ENCODE measurements at places on chromosomes 2 and 18.

- no peak for DNase-seq
These were observed 34.9 kb upstream of the ATP8B1 start for GRCh38 chr18:57837917-57838548.

DNA sequence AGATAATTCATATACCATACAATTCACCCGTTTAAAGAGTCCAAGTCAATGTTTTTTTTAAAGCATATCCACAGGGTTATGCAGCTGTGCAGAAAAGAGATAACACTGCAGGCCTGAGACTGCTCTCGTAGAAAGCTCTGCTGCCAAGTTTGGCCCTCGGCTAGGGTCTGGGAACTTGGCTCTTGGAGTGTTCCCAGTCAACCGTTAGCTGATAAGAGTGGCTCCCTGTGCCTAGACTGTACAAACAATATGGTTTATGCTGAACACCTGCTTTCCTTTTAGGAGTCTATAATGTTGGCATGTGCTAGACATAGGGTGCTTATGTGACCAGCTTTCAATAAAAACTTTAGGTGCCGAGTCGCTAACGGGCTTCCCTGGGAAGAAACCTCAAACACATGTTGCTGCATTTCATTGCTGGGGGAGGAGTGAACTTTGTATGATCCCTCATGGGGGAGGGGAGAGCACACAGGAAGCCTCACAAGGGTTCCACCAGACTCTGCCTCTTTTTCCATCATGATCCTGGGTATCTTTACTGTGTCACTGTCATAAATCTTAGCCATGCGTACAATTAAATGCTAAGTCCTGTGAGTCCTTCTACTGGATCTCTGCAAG, 34.7 kb downstream of the RFX8 start:
- DNase-seq, result no peak

DNA sequence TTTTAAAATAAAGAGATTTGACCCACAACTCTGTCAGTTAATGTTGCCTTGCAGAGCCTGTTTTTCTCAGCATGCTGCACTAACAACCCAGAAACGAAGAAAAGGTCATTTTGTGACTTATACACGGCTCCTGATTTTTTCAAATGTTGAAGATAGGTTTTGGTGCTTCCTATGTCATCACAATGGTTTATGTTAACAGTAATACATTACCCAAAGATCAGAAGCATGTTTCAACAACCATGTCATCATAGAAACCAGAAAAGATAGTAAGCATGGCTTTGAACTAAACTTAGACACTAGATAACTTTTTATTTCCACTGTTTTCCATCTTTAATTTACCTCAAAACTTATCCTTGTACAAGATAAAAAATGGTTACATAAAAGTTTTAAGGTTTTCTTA, 10.1 kb downstream of the BAZ2B start:
- DNase-seq, result no peak

DNA sequence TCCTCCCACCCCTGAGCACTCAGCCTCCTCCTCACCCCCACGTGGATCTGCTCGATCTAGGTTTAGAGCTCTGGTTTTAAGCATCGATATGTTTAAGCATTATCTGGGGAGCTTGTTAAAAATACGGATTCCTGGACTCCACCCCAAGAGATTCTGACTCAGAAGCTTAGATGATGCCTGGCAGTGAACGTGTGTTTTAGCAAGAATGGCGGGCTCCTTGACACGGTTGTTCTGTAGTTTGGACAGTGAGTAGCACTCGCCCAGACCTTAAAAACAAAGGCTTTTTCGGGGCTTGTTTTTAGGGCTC, 47.3 kb downstream of the LDLRAD4 start:
- no peak for DNase-seq

GRCh38 chr2:221074238-221074637, 497.9 kb downstream of the EPHA4 start:
- DNase-seq, result no peak

DNA sequence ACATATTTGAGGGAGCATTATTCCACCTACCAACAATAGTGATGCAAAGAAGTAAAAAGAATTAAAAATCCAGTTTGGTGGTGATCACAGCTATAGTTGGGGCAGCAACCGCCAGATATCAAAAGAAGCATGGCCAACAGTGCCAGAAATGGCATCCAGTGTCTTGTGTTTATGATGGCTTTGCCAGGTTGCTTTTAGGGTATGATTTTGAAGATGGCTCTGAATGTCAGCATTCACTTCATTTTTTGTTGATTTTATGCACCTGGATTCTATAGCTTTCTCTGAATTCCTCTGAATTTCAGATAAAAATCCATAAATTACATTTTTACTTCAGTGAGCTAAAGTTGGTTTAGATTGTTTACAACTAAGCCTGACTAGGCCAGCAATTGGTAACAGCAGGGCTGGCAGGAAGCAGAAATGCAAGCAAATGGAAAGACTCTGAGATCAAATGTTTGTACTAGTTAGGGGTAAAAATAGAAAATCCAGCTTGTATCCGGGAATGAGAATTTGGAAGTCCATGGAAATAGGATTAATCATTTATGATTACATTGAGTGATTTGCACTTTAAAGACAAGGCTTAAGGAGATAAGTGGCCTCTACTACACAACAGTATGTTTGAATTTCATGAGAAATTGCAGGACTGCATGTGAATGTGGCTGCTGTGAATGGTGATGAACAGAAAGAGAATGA, 40.4 kb downstream of the COL3A1 start:
- no peak for DNase-seq

- DNase-seq, result peak; percentile 19
These were observed 15.9 kb downstream of the CAPG start for GRCh38 chr2:85394261-85394681.

- no peak for DNase-seq
These were observed 395.2 kb downstream of the CMPK2 start for GRCh38 chr2:6470518-6470917.

DNA sequence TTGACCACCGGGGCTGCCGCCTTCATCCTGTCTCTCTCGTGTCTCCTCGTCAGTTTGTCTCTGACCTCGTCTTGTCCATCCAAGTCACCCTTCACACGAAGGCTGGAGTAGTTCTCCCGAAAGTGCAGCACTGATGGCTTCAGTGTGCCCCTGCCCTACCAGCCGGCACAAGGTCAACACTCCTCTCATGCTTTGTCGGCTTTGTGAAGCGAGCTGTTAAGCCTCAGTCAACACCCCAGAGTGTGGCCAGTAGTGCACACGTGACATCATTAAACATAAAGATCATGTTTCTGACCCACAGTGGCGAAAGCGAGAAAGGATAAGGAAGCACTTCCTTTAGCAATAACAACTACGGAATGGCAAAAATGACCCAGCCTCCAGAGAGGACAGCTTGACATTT, 23.2 kb downstream of the ACKR3 start:
- DNase-seq, result no peak

GRCh38 chr2:235709124-235709813, 215.4 kb downstream of the AGAP1 start:
- peak; percentile 66 for DNase-seq

- DNase-seq, result peak; percentile 53
These were observed 80.0 kb downstream of the ETAA1 start for GRCh38 chr2:67476809-67477790.

- DNase-seq, result no peak
These were observed 305.1 kb upstream of the GULP1 start for GRCh38 chr2:187986390-187987105.

- DNase-seq, result no peak
These were observed 30.0 kb upstream of the NFATC1 start for GRCh38 chr18:79365701-79366100.

DNA sequence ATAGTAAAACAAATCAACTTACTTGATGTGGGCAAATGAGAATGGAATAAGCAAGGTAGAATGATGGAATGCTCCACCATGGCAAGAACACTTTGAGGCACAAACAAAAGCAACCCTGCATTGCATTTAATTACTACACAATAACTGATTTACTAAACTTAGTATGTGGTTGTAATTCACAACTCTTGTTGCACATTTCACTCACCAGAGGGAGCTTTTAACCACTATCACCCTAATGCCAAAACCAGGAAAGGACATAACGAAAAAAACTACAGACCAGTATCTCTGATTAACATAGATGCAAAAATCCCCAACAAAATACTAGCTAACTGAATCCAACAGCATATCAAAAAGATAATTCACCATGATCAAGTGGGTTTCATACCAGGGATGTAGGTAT, 659.8 kb downstream of the CPS1 start:
- DNase-seq, result no peak

DNA sequence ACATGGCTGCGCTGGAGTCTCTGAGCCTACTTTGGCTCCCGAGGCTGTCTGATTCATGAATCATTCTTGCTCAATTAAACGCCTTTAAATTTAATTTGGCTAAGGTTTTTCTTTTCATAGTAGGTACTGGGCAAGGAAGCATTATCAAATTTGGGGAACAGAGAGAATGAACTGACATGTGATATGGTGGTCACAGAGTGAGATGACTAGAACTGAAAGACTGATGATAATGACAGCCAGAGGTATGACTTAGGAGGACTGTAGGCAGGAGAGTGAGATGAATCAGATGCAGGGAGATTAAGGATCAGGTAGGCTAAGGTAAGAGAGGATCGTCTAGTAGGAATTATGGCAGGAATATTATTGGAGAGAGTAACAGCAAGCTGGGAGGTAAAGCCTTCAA, 40.9 kb upstream of the ST8SIA3 start:
- DNase-seq, result no peak

DNA sequence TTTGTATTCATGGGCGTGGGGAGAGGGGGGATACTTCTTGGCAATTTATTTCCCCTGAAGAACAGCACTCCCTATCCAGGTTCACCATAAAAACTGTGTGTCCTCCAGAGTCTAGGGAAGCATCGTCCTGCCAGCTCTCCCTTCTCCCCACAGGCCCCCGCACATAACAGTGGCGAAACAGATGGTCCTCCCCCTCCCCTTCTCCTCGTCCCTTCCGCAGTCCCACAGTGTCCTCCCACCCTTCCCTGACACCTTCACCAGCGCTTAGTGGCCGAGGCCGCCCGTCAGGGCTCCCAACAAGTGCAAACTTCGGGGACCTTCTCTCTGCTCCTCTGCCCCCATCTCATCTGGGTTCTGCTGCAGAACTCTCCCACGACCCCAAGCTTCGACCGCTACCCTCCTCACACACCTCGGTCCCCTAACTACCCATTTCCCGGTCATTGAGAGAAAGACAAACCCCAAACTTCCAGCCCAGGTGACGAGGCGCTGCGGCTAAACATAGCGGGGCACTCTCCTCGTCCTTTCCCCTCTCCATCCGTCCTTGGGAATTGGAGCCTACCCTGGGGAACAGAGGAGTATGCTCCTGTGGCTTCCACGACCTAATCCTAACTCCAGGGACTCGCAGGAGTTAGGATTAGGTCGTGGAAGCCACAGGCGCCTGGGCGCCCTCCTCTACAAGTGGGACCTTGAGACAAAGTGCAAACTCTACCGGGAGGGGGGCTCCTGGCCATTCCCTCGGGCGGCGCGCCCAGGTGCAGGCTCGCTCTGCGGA, 971 bp downstream of the ZNF385B start:
- DNase-seq, result peak; percentile 2

GRCh38 chr2:180184506-180184905, 177.4 kb upstream of the CWC22 start:
- peak; percentile 74 for DNase-seq

- DNase-seq, result no peak
These were observed 80.5 kb downstream of the GALNT14 start for GRCh38 chr2:31057691-31058090.

DNA sequence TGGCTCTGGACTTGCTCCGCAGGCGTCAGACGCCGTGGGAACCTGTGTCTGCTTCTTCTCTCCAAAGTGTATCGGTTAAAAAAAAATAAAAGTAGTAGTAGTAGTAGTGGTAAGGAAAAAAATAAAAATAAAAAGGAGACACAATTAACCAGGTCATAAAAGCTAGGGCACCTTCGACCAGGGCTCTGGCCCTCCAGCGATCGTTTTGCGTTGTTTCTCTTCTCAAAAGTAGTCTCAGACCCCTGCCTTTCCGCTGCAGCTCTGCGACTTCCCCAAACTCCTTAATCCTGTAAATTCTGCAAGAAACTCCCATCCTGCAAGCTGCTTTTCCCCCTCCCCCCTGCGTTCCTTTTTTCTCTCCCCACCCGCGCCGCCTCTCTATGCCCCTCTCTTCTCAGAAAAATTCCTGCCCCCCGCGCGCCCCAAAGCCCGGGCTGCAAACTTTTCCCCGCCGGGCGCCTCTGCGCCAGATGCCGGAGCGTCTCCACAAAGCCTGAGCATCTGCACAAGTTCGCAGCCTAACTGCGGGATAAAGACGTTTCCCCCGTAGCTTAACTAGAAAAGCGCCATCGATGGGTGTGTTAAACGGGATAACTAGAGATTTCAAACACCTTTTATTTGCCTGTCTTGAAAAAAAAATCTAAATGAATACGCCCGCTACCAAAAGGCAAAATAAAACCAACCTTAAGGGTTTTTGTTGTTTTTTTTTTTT, 1.8 kb upstream of the SALL3 start:
- no peak for DNase-seq

DNA sequence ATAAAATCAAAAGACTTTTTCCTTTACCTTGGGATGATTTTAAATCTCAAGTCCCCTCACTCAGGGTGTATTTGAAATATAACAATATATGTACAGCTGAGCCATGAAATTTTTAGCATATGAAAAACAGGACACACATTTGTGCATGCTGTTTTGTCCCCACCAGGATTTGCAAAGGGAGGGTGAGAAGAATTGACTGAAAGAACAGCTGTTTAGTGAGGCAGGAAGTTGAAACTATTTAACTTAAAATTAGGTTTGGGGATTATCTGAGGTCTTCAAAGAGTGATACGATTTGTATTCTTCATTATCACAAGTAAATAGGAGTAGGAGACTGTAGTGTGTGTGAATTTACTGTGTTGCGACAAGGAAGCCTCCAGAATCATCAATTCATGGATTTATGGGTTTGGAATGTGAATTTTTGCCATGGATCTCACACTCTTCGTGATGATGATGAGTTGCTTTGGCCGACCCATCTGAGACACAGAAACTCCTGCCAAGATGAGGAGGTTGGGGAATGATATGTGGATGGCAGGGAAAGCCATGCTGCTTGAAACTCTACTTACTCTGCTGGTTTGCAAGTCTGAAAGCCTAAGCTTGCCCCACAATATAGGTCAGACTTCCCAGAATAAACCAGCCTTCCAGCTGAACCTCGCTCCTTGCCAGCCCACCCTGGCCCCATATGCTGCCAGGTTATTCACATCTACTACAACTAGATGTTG, 31.0 kb upstream of the SPATS2L start:
- DNase-seq, result no peak

DNA sequence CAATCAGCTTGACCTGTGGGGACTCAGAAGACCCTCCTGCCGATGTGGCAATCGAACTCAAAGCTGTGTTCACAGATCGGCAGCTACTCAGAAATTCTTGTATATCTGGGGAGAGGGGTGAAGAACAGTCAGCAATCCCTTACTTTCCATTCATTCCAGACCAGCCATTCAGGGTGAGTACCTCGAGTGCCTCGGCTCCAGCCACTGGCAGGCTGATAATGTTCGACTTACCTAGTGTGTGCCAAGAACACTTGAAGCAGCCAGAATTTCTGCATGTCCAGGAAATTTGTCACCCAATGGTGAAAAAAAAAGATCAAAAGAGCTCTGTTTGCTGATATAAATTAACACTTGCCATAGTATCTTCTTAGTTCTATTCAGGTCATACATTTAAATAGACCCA, 2.3 kb downstream of the LGALSL start:
- no peak for DNase-seq

DNA sequence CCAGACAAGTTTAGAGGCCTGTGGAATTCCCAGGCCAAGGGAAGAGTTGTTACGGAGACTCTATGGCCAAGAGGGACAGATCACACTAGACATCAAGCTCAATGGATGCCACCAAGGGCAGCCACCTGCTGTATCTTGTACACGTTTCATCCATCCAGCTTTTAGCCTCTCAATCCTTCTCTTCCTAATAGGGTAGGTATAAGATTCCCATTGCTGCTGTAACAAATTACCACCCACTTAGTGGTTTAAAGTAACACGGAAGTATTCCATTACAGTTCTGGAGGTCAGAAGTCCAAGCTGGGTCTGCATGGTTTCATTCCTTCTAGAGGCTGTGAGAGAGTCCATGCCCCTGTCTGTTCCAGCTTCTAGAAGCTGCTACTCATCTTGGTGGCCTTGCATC, 87.8 kb downstream of the GBX2 start:
- no peak for DNase-seq
